ENCODE measurements at places on chromosomes 16 and 17. TPM values are rescaled to one million over a fixed set of nuclear protein-coding genes. Genes with fewer than 3 reads are reported as not detected.
A peak's percentile ranks its signal among the peaks of the same experiment; 100 is the strongest.

GRCh38 chr16:1823821-1824220 lies 2.8 kb downstream of the HAGH start:
- peak; percentile 30 for DNase-seq

DNA sequence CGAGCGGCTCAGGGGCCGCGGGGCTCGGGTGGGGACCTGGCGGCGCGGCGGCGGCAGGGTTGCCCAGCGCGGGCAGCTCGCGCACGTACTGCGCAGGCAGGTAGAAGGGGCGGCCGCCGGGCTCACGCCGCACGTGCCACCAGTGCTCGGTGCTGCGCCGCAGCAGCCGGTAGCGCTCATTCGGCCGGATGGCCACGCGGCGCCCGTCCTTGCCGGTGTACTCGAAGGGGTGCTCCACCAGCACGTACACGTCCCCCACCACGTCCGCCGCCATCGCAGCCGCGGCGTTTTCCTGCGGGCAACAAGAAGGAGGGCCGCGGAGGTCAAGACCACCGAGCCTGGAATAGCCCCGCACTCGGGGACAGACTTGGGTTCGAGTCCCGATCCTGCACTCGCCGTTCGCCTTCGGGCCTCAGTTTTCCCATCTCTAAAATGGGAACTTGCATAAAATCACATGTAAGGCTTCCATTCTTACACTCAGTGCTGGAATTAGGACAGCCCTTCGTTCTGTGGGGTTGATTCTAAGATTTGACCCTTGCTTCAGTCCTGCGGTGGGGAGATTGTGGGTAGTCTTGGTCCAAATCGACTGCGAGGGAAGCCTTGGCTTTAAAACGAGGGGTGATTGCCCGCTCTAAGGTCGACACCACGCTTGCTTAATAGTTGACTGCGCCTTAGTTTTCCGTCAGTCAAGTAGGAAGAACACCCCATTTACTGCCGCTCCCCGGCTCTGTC lies 2.5 kb downstream of the ARHGAP27 start:
- no peak for DNase-seq

DNA sequence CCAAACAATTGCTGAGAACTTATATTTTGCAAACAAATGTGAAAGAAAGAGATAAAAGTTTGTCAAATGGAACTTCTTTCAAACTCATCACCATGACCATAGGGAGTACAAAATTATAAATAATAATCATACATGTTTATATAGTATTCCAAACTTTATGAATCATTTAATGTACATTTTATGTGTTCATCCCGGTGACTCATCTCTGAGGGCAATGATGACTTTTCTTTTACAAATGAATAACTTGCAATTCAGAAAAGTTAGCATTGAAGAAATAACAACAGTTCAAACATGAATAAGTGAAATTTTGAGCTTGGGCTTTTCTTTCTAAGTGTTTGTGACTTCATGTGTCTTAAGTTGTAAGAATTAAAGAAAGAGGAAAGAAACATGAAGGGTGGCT lies 66.3 kb upstream of the CDH8 start:
- no peak for DNase-seq

DNA sequence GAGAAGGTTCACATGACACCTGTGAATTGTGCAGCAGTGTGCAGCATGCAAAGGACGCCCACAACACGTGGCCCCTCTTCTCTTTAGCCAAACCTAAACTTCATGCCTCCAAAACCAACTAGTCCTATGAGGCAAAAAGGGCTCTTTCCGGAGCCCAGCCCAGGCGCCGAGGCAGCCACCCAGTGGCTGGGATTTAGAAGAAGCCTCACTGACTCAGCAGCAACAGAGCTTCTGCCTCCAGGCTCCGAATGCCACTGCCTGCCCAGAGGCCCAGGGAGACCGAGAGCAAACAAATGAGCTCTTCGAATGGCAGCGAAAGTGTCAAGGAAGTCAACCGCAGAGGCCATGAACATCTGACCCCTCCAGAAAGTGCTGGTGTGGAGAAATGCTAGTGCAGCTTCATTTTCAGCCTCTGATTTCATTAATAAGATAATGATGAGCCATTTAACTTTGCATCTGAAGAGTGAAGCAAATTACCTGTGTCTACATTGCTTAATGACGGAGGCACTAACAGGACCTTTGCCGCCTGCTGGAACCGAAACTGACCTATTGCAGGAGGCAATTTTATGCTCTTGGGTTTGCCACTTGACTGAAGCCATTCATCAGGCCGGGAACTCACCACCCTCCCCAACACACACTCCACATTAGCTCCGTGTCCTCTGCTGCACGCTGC lies 157.7 kb upstream of the RPL38 start:
- no peak for DNase-seq

GRCh38 chr16:15847611-15848175 lies 9.1 kb downstream of the MYH11 start:
- DNase-seq = no peak

The TLCD2 gene
- total RNA-seq = 10.1 TPM

The PABPN1L gene
- not detected for total RNA-seq

DNA sequence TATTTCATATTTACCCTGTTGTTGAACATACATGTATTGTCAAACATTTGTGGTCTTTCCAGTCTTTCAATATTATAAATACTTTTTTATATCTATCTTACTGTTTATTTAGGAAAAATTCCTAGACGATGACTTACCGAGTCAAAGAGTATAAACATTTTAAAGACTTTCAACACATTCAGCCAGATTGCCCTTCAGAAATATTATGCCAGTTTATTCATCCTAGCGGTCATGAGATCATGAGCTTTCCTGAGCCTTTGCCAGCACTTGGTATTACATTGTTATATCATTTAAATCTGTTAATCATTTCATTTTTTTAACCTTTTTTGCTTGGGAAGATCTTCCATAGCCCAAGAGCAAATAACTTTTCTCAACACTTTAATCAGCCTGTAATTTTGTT lies 197.4 kb downstream of the SPECC1 start:
- peak; percentile 73 for DNase-seq

The EVPLL gene
- total RNA-seq = not detected

DNA sequence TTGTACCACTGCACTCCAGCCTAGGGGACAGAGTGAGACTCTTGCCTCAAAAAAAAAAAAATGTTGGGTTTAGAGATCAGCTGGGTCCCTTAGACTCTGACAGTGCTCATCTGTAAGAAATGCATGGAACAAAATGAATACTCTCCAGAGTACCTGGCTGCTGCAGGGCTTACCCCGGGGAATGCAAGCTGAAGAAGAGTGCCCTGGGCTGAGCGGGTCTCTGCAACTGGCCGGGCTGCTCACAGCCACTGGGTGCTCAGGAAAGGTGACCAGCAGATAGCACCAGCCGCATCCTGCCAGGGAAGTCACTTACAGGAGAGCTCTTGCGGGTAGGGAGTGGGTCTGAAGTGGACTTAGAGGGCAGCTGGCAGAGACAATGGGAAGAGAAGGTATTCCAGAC lies 82.1 kb downstream of the GAS7 start:
- DNase-seq = no peak

DNA sequence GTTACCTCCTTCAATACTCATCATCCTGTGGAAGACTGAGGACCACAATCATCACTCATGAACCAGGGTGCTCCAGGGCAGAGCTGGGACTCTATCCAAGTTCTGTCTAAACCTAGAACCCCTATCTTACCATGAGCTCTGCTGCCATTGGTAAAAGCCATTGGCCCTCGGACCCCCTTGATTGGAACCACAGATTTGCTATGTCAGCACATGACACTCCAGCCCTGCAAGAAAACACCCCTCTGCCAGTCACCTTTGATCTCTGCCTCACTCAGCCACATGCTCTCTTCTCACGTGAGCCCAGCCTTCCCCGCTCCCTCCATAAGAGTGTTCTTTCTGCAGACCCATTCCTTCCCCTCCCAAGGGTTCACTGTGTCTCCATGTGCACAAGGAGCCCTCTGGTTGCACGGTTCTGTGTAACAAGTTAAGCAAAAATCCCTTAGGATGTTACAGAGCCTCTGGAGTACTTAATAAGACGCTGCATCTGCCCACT lies 468.8 kb upstream of the DYNLRB2 start:
- DNase-seq = no peak

- no peak for DNase-seq
Observed at GRCh38 chr16:14353340-14353739, 276.7 kb downstream of the PARN start.

DNA sequence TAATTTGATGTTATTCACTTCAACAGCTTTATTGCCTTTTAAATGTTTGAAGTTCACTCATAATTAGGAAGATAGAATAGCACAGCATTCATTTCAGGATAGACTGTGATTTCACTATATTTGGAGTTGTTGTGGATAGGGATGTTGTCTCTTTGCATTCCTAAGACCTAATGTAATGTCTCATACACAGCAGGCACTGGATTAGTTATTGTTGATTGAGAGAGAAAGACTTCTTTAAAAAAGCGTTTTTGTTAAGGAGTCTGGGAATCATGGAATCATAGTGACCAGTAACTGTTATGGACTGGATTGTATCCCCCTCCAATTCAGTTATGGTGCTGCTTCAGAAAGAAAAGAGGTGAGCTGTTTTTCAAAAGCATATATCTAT lies 122.0 kb downstream of the USP22 start:
- DNase-seq = peak; percentile 40

- no peak for DNase-seq
Observed at GRCh38 chr16:79966226-79966625, 365.7 kb upstream of the MAF start.

Data from fibroblast of the aortic adventitia (primary cell).